ENCODE measurements at places on chromosomes 7 and 10.

DNA sequence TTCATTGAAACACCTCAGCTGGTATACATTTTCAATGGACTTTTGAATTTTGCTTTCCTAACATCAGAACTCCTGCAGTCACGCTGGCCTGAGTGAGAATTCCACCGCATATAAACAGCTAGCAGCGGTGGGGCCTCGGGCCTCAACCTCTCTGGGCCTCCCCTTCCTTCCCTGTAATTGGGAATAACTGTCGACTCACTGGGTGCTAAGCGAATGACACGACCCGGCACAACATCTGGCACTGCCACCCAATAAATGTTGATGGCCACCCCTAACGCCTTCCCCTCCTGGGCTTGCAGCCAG, 670 bp downstream of the RCC1L start:
- no peak for DNase-seq

- no peak for DNase-seq
Observed at GRCh38 chr10:100339236-100339635, 7.8 kb upstream of the SCD start.

GRCh38 chr7:94368371-94368791, 26.3 kb upstream of the COL1A2 start:
- DNase-seq, result no peak

GRCh38 chr10:81674941-81675340, 200.1 kb upstream of the NRG3 start:
- no peak for DNase-seq

DNA sequence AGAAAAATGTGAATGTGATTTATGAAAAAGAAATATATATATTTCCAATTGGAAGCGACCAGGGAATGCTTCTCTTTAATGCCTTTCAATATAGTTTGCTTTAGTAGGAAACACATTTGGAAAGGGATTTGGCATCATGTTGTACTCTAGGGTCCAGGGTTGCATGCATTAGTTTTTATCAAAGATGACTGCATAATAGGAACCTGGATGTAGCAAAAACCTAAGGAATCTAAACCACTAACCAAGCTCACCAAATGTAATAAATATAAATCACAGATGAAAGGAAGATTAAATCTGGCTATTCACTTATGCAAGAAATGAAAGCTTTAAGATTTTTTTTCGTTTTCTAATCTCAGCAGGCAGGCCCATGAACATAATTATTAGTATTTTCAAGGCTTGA, 120.0 kb downstream of the ATXN7L1 start:
- no peak for DNase-seq

DNA sequence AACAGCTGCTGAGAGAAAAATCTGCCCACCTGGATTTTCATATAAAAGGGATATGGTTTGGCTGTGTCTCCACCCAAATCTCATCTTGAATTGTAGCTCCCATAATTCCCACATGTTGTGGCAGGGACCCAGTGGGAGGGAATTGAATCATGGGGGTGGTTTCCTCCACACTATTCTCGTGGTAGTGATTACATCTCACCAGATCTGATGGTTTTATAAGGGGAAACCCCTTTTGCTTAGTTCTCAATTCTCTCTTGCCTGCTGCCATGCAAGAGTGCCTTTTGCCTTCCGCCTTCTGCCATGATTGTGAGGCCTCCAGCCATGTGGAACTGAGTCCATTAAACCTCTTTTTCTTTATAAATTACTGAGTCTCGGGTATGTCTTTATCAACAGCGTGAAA, 20.8 kb upstream of the MKI67 start:
- DNase-seq, result peak; percentile 52

DNA sequence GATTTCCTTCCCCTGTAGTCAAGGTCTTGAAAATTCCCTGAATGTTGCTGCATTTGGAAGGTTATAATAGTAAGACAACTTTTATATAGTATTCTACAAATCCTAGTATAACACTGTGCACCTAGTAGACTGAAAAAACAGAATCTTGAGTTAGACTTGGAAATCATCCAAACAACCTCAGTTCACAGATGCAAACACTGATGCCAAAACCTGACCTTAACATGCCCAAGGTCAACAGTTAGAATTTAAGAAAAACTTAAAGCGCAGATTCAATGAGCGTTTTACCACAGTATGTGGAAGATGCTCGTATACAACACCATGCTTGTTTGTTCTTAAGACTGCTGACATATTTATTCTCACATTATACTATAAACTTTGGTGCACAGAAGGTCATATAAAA, 3.0 kb downstream of the PIP4K2A start:
- no peak for DNase-seq

GRCh38 chr7:27064159-27064558, 31.6 kb downstream of the HOXA1 start:
- DNase-seq, result no peak

DNA sequence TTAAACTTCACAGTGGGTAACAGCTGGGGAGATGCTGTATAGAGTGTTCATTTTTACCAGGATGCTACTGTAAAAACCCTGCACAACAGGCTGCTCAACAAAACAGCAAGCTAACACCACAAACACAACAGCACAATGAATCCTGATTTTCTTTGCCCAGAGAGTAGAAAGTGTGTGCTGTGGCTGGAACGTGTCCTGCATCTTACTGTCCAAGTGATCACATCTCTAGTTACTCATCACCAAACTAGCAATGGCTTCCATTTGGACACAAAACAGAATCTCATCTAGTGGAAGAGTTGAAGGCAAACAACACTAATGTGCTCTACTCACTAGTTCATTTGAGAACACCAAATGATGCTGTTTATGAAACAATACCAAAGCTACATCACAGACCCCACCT, 121.2 kb downstream of the SLC25A13 start:
- no peak for DNase-seq

DNA sequence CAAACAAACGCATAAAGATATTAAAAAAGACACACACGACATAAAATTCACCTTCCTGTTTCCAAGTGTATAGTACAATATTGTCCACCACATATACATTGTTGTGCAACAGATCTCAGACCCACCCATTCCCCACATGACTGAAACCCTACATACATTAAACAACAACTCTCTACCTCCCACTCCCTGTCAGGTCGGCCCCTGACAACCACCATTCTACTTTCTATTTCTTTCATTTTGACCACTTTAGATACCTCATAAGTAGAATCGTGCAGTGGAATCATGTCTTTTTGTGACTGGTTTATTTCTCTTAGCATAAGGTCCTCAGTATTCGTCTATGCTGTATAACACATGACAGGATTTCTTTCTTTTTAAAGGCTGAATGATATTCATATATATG, 320.5 kb downstream of the BBS9 start:
- DNase-seq, result no peak

DNA sequence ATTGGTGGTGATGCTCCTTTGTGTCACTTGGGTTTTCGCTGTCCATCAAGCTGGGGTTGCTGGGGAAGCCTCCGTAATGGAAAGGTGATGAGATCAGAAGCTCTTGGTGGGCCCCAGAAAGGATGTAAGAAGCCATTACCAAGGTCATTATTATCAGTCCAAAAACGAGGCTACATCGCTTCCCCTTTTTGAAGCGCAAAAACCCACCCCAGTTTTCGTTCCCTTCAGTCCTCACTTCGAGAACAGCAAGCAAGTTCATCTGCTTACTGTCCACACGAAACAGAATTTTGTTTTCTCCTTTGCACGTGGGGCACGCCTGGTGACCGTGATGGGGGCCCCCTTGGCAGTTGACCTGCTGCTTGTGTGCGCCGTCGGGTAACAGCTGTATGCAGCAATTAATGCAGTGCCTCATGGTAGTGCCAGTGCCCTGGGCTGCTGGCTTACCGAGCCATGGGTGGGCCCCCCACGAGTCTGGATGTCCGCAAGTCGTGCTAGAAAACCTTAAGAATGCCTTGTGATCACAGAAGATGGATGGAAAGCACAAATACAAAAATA, 47.5 kb downstream of the CHST15 start:
- DNase-seq, result no peak

GRCh38 chr7:100942045-100942774, 7.1 kb upstream of the MUC3A start:
- DNase-seq, result no peak

- DNase-seq, result no peak
Observed at GRCh38 chr10:90020506-90020905, 319.1 kb downstream of the KIF20B start.

GRCh38 chr7:40629891-40630290, 495.1 kb downstream of the SUGCT start:
- DNase-seq, result no peak

- DNase-seq, result no peak
Observed at GRCh38 chr7:90817846-90818245, 221.7 kb downstream of the CDK14 start.

GRCh38 chr7:133796782-133797745, 330.1 kb upstream of the LRGUK start:
- no peak for DNase-seq

GRCh38 chr10:44460416-44460815, 75.5 kb upstream of the CXCL12 start:
- no peak for DNase-seq

GRCh38 chr10:127911218-127911866, 4.4 kb downstream of the PTPRE start:
- no peak for DNase-seq

DNA sequence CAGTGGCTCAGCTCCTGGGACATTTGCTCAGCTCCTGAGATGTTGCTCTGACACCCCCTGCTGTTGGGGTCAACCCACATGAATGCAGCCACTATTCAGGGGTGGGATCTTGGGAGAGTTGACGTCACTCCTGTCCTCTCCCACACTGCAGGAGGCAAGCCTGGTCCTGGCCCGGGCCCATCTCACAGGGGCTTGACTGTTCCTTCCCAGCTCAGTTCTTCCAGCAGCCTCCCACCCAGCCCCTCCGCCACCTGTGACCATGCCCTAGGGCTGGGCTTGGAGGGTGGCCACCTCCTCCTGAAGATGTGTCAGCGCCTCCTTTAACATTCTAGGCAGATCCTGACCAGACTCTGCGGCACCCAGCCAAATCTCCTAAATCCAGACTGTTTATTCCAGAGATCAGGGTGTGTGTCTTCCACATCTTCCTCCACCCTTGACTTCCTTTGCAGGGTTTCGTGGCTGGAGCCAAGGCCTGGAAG, 19.1 kb upstream of the OPALIN start:
- DNase-seq, result no peak

DNA sequence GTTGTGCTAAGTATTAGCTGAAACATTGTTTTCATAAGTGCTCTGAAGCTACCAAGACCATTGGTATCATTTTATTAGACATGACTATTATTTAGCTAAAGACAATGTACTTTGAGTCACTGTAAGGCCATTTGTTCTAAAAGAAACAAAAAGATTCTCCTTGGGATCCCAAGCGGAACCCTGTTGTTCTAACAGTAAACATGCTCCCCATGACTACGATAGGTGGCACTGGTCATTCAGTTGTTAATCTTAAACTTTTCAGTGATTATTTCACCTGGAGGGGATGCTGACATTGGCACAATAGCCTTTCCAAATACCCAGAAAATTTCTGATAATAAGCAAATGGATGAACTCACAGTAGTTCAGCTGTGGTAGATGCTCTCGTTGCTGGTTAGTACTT, 715.0 kb downstream of the AUTS2 start:
- DNase-seq, result peak; percentile 50

- DNase-seq, result peak; percentile 51
Observed at GRCh38 chr7:20200361-20200760, 16.8 kb downstream of the MACC1 start.

- DNase-seq, result no peak
Observed at GRCh38 chr7:29639886-29640595, 76.4 kb downstream of the PRR15 start.

- DNase-seq, result no peak
Observed at GRCh38 chr10:131207584-131208532, 103.7 kb downstream of the TCERG1L start.

DNA sequence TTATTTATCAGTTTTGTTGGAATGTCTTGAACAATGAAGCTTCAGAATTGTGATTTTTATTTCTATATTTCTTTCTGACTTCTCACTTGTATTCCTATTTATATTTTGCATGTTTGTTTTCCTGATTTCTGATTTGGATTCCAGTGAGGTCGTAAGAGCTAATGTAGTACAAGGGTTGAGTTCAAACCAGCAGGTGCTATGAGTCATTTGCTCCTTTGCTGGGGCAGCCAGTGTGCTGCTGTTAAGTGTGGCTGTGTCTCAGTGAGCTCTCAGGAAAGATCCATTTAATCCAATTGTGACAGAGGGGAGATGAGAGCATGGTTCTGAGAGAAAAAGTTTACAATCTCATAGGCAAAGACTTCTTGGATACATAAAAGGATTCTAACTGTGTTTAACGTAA, 48.6 kb downstream of the MCU start:
- DNase-seq, result peak; percentile 39

GRCh38 chr7:98531717-98532116, 85.4 kb upstream of the NPTX2 start:
- no peak for DNase-seq

- no peak for DNase-seq
Observed at GRCh38 chr7:108598153-108598552, 28.5 kb downstream of the DNAJB9 start.

DNA sequence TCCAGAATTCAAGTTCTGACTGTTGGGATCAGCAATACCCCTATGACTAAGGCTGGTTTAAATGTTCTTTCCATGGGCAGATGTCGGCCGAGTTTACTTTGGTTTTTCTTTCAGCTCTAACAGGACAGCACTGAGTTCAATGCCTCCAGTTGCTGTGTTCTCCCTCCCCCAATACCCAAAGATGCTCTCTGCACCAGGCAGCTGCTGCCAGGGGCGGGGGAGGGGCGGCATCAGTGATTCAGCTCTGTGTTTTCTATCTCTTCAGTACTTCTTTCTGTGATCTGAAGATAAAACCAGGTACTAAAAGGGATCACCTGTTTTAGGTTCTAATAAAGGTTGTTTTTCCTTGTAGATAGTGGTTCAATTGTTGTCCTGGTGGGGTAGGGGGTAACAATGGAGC, 576.7 kb upstream of the POT1 start:
- no peak for DNase-seq

DNA sequence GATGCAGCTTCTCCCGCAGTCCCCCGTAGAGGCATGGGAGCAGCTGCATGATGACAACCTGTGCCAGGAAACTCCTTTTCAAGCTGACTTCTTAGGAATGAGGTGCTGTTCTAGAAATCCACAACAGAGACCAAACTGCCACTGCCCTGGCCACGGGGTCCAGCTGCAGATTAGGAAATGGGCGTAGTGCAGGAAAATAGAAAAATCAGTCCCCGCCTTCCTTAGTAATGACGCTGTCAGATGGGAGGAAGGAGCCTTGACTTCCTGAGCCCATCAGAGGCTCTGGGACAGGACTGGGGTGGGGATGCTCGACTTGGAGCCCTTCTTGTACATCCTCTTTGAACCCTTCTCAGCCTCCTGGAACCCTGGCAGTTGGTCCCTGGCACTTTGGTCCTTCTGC, 227.8 kb upstream of the GRB10 start:
- no peak for DNase-seq

DNA sequence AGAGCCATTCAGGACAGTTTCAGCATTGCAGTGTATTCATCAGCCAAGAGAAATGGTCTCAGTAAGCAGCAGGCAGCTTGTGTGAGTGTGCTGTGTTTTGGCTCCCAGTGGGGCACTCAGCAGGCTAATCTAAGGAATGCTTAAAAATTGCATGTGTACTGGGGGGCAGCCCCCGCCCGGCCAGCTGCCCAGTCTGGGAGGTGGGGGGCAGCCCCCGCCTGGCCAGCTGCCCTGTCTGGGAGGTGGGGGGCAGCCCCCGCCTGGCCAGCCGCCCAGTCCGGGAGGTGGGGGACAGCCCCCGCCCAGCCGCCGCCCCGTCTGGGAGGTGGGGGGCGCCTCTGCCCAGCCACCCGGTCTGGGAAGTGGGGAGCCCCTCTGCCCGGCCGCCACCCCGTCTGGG, 116.2 kb downstream of the GRID1 start:
- no peak for DNase-seq

GRCh38 chr10:298033-298432, 162.8 kb downstream of the ZMYND11 start:
- DNase-seq, result no peak

GRCh38 chr7:149662591-149663095, 110.7 kb downstream of the ZNF467 start:
- no peak for DNase-seq

Data from kidney epithelial cell (primary cell).